Head of caudate nucleus (tissue), 42 donors: ENCODE measurements at places on chromosomes 7 and 10.

DNA sequence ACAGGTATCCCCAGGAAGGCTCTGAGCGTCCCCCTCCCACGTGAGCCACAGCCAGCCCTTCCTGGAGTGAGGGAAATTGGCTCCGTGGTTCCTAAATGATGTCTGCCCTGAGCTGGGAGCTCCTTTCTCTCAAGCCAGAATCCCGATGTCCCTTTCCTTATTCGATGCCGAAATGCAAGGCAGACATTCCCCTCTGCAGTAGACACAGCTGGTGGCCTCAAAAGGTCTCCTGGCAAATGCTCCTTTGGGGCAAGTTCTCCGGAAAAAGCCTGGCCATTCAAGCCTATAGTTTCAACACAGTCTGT is 98.9 kb downstream of the HIP1 start:
- no peak for DNase-seq

GRCh38 chr7:158329014-158329610 is 258.5 kb downstream of the PTPRN2 start:
- DNase-seq = no peak

DNA sequence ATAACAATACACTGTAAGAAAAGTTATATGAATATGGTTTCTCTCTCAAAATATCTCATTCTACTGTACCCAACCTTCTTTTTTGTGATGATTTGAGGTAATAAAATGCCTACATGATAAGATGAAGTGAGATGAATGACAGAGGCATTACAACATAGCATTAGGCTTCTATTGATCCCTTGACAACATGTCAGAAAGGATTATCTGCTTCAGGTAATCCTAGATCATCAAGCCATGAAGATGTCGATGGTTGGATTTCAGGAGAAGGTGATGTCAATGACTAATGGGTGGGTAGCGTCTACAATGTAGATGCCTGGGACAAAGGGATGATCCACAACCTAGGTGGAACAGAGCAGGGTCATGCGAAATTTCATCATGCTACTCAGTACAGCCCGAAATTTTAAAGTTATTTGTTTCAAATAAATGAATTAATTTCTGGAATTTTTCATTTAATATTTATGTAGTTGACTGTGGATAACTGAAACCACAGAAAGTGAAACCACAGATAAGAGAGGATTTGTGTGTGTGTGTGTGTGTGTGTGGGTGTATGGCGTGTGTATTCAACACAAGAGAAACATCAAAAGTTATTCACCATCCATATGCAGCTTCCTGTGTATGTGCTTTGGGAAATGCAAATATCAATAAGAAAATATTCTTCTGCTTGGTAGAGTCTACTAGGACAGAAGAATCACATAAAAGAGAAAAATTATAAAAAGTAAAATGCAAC is 77.0 kb downstream of the MAGI2 start:
- no peak for DNase-seq

DNA sequence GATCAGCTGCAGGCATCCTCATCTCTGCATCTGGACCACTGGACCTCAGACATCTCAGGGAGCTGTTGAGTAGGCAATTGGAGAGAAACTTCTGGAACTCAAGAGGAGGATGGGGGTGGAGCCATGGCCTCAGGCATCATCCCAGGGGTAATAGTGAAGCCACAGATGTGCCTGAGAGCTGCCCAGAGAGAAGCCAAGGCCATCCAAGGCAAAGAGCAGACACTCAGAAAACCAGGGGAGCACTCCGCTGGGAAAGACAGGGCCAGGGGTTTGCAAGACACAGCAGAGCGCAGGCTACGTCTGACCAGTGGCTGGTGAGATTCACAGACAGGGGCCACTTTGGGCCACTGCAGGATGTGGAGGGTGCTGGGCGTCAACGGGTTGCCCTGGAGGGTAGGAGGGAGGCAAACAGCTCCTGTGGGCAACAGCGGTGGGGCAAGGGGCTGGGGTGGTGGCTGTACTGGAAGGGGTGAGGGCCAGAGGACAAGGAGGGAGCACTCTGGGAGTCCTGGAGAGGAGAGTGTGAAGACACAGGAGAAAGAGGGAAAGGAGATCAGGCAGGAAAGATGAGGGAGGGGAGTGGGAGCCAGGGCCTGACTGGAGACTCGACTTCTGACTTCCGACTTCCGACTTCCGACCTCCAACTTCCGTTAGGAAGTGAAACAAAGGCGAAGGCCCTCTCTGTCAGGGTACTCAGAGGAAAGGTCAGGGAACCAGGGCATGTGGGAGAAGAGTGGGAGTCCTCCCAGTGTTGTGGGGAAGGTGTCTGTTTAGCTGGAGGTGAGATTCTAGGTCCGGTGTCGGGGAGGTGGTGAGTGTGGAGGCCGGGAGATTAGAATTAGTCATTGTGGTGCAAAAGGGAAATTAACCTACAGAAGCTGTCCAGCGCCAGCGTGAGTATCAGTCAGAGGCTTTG is 69.7 kb upstream of the ANTXRL start:
- no peak for DNase-seq

- DNase-seq = no peak
Measured at GRCh38 chr7:157991351-157991750, 596.3 kb downstream of the PTPRN2 start.

GRCh38 chr7:148698397-148699023 is at the start of gene CUL1:
Gene CUL1, plus strand, starts transcription at chr7:148698903. Its CDS starts 31,220 bp downstream, at chr7:148730123.
- peak; percentile 80 for DNase-seq

DNA sequence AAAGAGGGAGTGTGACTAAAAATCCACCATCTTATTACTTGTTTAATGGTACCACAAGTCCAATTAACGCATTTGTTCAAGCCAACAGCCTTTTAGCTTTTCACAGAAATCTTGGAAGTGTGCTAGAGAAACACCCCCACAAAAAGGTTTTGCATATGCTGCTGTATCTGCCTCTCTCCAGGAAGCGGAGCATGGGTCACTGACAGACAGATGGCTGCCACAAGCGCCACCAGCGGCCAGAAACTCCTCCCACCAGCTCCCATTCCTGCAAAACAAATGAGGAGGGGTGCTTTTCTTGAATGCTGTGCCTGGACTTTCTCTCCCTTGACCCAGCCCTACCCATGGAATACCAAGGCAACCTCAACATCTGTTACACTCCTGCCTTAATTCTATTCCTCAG is 176.3 kb upstream of the LRGUK start:
- no peak for DNase-seq

- no peak for DNase-seq
Measured at GRCh38 chr7:65444899-65445823, 71.5 kb downstream of the ZNF92 start.

DNA sequence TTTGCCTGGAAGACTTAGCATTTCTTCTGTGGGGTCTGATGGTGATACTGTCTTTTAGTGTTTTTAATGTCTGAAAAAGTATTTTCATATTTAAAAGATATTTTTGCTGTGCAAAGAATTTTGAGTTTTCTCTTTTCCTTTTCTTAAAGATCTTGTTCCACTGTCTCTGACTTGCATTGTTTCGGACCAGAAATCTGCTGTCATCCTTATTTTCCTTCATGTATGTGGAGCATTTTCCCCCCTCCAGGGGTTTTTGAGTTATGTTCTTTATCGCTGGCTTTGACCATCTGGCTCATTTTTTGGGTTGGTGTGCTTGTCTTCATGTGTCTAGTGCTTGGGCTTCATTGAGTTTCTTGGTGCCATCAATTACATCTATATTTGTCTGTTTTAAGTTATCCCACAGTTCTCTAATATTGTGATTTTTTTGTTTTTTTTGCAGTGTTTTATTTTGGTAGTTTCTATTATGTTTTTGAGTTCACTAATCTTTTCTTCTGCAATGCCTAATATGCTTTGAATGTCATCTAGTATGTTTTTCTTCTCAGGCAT is 119.9 kb downstream of the MGMT start:
- no peak for DNase-seq

- no peak for DNase-seq
Measured at GRCh38 chr10:62037890-62038608, 136.6 kb downstream of the ARID5B start.

DNA sequence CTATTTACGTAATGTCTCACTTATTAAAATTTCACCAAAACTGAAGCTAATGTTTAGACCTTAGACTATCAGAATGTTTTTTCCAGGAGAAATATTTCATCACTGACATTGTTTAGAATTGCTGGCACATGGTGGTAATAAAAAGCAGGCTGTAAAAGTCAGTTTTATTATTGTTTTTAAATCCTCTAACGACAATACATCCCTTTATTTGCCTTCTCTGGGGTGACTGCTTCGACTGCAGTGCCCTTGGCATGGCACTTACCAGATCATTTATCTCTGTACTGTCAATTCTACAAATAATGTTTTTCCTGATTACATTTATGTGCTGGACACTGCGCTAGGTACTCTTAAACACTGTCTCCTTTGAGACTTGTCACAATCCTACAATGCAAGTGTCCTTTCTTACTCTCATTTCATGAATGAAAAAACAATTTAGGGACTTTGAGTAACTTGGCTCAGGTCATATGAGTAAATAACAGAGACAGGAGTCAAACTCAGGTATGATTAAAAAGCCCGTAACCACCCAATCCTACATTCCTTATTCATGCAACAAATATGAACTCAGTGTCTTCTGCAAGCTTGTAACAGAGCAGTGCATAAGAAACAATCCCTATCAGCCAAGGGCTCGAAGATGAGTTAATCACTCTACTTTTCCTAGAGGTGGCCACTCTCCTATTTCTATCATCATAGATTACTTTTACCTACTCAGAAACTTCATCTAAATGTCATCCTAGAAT is 5.6 kb upstream of the ING3 start:
- DNase-seq = no peak
